ENCODE measurements at places on chromosomes 13 and 19.

DNA sequence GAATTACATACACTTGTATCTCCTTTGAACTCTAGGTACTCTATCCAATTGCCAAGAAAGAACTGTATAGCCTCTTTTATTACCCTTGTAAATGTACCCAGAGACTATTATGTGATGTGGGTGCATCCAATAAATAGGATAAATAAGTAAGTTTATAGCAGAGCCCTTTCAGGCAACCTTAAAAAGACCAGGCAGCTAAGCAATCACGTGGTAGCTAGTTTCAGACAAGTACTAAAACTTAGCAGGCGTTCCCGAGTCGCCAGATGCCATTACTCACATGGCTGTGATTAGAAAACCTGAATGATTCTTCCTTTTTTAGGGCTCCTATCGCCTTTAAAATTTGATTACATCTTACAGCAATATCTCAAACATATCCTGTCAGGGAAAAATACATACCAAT, 1303.0 kb downstream of the EFNB2 start:
- DNase-seq, result no peak

DNA sequence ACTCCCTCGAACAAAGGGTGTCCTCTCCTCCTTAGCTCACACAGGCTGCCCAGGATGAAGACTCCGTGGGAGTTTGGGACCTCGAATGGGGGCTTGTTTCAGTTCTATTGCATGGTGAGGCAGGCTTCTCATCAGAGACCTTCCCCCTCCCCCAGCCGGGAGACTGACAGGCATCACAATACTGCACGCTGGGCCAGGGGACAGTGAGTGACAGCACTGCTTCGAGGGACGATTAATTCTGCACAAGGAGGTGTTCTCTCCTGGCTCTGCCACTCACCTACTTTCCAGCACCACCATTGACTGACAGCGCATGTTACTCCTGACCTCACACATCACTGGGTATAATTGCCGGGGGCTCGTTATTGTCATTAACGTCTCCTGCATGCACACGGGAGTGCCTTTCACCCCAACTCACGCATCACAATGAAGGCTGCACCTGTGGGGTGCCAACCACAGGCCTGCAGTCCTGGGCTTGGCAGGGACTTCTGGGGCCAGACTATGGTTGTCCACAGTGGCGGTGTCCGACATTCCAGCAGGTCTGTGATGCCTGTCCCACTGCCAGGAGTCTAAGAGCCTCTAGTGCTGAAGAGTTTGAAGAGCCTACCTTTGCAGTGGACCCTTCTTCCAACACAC, 412.2 kb upstream of the TSHZ3 start:
- no peak for DNase-seq

DNA sequence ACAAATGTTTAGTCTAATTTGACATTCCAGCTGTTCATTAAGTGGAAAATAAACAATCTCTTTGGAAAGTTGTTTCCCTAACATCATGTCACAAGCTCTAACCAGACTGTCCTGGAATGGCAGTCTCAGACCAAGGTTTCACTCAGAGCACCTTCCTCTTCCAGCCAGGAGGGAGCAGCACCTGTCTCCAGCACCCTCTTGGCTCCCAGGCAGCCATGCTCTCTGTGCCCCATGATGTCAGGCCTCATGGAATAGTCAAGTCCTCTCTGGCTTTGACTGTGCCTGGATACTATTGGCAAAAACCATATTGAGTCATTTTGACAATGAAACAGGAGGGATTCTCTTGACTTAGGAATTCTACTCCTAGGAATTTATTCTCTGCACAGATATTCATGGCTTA, 171.4 kb downstream of the OXGR1 start:
- DNase-seq, result no peak

GRCh38 chr19:51110666-51110971, 2.4 kb upstream of the CTU1 start:
- no peak for DNase-seq

DNA sequence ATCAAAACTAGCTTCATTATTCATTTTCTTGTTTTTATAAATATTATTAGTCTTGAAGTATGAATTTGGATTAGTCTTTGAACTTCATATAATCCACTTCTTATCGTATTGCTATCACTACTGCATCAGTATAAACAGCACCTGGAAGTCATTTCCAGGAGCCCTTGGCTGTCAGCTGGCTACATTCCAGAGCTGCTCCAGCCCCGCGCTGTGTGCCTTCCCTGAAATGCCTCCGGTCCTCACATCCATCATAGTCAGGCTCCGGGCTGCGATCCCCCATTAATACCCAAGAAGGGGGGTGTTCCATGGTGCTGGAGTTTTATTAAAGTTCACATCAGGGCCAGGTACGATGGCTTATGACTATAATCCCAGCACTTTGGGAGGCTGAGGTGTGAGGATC, 124.3 kb upstream of the GJB6 start:
- DNase-seq, result no peak

DNA sequence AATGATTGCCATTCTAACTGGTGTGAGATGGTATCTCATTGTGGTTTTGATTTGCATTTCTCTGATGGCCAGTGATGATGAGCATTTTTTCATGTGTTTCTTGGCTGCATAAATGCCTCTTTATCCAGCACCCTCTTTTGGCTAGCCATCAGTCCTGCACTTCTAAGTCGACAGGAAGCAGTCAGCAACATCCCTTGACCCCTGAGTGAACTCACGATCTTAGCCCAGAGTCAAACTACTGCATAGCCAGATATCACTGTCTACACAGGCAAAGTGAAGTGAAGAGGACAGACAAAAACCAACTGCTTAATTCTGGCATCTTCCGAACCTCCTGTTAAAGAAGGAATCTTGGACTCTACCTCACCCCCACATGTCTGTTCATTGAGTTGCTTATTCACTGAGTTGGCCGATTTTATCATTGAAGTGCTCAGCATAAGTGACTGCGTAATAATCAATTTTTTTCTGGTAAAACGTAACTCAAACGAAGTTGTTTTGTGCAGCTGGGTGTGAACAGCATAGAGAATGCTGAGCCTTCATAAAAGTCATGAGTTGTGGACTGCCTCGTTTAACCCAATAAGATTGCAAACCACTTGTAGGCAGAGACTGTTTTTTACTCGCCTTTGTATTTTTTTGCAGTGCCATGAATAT, 304.2 kb downstream of the COG6 start:
- no peak for DNase-seq

GRCh38 chr13:20360041-20360491, 127.9 kb upstream of the GJB6 start:
- DNase-seq, result no peak

GRCh38 chr13:79581870-79582315, 100.9 kb downstream of the NDFIP2 start:
- no peak for DNase-seq

DNA sequence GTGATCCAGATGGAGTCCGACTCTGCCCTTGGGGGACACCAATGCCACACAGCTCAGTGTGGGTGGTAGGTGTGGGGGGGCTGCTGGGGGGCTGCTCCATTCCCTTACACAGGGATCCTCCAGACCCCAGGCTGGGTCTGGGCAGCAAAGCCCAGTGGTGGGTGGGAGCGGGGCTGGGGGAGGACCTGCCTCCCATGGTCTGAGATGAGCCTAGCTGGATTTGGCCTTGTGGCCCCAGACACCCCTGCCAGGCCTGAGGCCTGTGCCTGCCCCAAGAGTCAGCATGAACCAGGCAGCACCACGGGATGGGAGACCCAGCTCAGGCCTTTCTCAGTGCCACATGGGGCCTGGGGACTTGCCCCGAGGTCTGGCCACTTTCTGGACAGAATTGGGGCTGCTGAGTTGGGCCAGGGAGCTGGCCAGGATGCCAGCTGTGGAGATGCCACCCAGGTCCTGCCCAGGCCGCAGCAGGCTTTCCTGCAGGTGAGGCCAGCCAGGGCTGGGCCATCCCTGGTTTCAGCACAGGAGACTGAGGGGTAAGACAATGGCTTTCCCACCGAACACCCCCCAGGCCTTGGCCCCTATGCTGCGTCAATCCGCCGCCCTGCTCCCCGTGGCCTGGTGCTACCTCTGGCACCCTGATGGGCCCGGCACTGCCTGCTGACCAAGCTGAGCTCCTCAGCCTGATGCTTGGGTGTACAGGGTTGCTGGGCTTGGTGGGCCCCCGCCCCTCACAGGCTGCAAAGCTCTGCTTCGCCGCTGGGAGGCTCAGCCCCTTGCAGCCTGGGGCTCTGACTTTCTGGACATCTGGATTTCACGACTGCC, 24.2 kb downstream of the CEBPG start:
- DNase-seq, result no peak

DNA sequence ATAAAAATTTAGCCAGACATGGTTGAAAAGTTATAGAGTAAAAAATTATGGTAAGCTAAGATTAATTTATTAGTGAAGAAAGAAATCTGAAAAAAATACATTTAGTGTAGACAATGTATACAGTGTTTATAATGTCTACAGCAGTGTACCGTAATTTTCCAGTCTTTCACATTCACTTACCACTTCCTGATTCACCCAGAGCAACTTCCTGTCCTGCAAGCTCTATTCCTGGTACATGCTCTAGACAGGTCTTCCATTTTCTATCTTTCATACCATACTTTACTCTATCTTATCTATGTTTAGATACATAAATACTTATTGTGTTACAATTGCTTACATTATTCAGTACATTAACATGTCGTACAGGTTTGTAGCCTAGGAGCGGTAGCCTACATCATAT, 1387.8 kb upstream of the ATXN8OS start:
- DNase-seq, result no peak

DNA sequence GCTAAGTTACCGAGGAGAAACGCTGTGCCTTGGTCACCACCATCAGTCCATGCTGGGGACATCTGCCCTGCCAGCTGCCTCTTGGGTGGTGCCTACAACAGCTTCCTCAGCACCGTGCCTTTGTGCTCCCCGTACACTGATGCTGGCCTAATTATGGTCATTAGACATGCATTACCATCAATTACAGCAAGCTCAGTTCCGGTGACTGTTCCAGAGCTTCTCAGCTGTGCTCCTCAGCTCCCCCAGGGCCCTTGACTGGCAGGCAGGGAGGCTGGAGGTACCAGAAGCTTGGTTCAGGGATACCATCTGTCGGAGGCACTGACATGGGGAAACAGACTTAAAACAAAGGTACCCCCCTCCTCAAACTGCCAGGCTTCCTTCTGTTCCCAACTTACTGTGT, 40.2 kb downstream of the CILP2 start:
- DNase-seq, result no peak

- no peak for DNase-seq
These were observed 17.2 kb downstream of the SLC27A1 start for GRCh38 chr19:17487284-17488121.

DNA sequence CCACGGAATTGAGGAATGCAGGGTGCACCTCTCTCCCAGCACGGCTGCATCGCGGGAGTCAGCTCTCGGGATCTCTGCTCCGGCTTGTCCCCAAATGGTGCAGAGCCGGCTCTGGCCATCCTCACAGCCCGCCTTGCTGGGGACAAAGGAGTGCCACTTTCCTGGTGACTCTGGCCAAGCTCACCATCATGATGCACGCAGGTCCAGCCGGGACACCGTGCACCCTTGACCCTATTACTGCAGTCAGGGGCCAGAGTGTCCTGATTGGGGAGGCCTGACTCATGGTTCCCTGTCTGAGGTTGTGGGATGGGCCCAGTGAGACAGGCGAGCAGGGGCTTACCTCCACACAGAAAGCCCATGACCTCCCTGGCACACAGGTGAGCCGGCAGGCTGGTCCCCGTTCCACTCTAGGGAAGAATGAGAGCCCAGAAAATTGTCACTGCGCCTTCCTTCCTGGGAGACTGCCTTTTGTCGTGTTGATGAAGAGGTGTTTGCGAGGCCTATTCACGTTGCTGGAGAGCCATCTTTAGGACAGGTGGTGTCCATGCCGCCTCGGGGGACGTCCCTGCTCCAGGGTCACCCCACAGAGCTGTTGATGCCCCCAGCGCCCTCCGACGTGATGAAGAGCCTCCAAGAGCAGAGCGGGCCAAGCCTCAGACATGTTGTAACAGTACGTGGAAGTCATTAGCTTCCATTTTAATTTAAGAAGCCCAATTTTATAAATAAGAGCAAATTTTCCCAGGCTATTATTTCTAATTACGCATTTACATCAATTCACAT, 18.5 kb upstream of the VSTM2B start:
- no peak for DNase-seq

DNA sequence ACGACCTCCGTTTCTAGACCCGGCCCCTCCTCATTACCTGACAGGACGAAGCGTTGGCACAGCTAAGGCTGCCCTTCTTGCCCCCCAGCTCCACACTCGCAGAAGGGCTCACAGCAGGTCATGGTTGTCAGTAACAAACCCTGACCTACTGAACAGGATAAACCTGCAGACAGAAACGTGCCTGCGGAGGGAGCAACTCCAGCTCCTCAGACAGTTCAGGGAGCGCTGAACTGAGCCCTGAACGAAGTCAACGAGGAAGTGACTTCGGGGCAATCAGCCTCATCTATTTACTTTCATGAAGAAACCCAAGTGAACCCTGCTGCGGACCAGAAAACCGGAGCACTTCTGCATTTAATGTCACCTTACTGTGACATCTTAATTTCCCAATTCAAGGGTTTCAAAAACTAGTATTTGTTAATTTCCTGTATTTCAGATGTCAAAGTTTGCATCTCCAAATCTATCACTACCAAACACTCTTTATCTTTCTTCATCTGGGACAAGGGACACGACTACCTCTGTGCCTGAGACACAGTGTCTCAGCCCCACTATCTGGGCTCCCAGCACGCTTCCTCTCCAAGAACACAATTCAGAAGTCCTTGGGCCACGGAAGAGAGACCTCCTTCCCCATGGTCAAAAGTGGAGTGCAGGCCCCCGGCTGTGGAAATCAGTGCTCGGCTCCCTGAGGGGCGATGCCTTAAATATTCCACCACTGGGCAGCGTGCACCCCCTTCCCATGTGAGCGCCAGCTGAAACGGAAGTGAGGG, 40.2 kb downstream of the CARS2 start:
- no peak for DNase-seq

DNA sequence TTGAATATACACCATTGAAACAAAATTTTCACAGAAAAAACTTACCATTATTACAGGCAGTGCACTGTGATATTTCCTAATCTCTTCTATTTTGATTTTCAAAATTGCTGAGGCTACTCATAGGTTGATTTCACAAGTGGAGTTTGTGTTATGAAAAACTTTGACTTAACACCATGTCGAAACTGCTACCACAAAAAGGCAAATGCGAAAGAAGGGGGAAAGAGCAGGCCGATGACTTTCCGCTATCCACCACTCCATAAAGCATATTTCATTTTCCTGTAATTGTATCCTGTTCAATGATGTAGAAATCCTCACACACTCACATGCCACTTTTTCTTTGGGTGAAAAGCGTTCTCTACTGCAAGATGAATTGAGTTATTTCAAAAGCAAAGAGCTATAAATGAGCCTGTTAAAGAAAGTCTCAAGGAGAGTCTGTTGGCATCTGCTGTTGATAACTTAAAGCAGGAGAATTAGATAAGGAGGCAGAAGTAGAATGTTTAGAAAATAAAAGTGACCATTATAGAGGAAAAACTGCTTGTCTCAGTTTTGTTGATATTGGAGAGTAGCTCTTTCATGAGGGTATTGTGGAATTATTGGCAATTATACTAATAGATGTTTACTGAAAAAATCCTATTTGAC, 18.8 kb downstream of the KL start:
- DNase-seq, result no peak

GRCh38 chr19:16117594-16118033, 5.9 kb downstream of the RAB8A start:
- no peak for DNase-seq
